ENCODE measurements at places on chromosomes 3 and 15.

DNA sequence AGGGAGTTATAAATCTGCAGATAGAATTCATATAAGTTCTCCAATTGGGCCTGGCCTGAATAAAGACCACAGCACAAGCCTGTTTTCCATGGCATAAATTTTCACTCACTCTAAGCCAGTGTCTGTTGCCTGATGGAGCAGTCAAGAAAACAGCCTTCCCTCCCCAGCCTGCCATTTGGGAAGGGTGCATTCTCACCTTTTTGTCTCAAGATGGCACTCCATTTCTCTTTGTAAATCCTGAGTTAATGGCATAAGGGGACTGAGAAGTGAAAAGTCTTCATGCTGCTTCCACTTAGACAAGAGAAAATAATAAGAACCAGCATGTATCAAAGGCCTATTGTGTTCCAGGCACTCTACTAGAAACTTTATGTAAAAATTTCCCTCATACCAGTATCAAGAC, 115.6 kb upstream of the MANF start:
- no peak for DNase-seq

GRCh38 chr15:66505430-66505811, 295 bp downstream of the ZWILCH start:
- no peak for DNase-seq

DNA sequence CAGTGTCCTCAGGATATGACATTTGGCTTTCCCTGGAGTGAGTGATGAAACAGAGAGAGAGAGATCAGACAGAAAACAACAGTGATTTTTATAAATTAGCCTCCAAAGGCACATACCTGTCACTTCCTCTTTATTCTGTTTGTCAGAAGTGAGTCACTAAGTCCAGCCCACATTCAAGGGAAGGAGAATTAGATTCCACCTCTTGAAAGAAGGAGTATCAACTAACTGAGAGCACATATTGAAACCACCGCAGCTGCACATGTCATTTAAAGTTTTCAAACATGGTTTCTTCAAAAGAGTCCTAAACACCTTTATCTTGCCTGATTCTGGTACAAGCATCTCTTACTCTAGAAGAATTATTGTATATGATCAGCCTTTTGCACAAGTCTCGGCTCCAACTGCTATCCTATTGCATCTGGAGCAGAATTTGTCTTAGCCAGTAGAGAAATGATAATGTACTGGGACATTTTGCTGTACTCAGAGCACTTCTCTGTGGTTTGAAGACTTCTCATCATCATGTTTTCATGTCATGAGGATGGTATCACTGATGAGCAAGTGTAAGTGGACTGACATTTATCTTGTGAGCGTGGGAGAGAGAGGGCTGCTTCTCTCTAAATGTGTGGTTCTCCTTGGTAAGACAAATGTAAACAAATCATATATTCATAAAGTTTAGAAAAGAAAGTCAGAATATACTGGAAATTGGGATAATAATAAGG, 338.9 kb upstream of the CFAP20DC start:
- DNase-seq: peak; percentile 44

DNA sequence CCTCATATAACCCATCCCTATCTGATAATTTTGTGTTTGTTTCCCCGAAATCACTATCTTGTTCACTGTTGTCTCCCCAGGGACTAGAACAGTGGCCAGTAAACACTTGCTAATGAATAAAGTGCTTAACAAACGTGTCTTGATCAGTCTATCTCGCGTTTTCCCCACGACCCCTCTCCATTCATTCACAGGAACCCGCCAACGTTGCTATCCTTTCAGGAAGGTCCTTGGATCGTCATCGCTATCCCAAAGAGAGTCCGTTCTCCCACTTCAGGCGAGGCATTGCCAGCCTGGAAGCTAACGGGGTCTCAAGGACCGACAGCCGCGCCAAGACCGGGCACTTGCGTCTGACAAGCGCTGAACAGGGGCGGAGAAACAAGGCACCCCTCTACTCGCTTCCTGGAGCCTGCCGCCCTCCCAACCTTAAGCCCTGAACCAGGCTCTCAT, 344 bp downstream of the LINS1 start:
- no peak for DNase-seq

DNA sequence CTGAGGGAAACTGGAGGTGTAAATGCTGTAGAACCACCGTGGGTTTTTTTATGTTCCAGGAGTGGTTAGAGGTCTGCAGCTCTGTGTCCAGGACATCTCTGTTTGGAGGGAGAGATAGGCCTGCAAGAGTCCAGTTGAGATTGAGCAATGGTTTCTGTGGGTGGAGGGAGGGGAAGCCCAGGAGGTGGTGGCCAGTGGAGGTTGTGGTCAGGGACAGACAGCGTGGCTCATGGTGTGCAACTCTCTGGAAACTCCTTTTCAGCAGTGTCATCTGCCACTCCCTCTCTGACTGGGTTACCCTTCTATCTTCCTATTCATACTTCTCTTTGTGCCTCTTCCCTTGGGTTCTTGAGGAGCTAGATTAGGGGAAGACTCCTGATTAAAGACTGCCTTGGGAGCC, 9.6 kb downstream of the XCR1 start:
- no peak for DNase-seq

GRCh38 chr15:91278951-91279350, 178.9 kb downstream of the SV2B start:
- no peak for DNase-seq

DNA sequence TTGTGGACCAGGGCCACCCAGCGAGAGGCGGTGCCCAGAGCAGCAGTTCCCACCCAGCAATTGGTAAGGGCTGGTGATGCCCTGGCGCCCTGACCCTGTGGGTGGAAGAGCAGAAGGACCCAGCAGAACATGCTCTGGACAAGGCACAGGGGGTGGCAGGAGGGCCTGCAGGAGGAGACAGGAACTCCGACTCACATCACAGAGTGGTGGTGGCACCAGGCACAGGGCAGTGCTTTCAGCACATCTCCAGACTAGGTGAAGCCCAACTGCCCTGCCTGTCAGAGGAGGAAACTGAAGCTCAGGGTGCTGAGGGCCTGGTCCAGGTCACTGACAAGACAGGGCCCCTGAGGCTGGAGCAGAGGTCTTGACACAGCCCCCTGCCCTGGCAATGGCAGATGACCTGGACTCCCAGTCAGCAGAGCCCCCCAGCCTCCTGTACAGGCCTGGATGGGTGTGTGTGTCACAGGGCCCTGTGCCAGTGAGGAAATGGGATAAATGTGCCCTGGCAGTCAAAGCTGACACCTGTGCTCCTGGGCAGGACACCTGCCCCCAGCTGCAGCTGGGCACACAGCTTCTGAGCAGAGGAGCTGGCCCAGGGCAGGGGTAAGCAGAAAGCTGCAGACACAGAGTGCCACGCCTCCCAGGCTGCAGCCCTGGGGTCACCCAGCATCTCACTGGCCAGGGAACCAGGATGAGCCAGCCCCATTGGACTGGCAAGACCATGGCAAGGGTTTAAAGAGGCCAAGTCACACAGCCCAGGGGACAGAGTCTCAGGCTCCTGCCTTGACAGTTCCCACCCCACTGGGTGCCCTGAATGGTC, 11.4 kb downstream of the KLF15 start:
- no peak for DNase-seq

DNA sequence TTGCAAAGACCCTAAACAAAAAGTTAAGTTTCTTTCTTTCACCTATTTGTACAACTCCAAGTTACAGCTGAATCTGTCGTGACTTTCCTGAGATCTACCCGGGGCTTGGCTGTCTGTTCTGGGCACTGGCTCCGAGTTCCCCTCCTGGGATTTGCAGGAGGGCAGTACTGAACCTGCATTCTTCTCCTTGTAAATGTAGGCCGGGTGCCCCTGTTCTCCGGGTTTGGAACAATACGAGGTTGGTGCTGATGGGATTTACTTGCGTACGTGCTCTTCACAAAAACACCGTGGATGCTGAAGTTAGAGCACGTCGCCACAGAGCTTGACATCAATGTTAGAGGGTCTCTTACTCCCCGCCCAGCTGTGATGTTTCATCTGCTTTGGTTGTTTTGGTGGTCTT, 48.1 kb downstream of the KLHL25 start:
- no peak for DNase-seq

- no peak for DNase-seq
Observed at GRCh38 chr3:90062016-90062415, 954.6 kb downstream of the EPHA3 start.

DNA sequence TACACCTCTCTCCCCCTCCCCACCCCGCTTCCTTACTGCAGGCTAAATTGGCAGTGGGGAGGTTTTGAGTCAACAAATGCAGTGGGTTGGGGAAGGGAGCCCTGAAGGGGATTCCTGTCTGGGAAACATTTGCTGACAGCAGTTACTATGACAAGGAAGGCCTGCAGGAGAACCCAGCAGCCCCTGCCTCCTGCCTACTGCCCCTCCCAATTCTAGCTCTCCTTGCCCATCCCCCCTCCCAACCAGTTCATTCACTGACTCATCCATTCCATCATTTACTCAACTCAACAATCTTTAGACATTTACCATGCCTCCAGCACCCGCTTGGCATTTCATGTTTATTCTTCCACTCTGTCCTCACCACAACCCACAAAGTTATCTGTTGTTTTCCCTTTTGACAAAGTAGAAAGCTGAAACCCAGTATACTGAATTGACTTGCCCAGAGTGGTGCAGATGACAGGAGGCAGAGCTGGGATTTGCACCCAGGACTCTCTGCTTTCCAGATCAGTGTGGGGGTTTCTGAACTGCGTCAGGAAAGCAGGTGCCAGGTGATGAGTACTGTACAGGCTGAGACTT, 75.0 kb downstream of the MAGEF1 start:
- peak; percentile 23 for DNase-seq

DNA sequence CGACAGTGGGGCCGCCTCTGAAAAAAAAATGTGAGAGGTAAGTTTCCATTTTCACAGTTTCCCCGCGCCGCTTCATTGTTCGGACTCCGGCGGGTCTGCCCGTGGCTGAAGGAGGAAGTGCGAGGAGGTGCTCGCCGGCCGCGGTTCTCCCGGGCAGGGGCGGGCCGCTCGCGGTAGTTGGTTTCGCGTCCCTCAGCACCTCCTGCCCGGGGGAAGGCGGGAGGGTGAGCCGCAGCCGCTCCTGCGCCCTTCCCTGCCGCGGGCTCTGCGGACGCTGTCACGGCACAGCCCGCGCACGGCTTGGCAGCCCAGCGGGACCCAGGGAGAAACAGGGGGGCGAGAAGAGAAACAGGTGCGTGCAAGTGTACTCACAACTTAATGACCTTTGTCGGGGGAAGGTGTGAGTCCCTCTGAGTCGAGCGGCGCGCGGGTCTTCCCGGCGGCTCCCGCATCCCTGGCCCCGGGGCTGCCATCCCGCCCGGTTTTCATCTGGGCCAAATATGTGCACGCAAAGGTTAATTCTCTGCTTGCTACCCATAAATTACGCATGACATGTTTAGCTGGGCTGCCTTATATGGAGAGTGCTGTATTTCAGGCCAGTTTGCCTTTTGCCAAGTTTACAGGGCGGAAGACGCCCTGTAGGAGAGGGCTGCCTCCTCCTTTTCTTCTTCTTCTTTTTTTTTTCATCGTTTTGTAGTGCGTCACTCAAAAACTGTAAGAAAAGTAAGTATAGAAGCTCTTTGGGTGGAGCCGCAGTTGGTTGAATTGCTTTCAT, 514 bp downstream of the MBNL1 start:
- DNase-seq: peak; percentile 87

GRCh38 chr3:184382326-184383032, 2.6 kb downstream of the CHRD start:
- DNase-seq: no peak

DNA sequence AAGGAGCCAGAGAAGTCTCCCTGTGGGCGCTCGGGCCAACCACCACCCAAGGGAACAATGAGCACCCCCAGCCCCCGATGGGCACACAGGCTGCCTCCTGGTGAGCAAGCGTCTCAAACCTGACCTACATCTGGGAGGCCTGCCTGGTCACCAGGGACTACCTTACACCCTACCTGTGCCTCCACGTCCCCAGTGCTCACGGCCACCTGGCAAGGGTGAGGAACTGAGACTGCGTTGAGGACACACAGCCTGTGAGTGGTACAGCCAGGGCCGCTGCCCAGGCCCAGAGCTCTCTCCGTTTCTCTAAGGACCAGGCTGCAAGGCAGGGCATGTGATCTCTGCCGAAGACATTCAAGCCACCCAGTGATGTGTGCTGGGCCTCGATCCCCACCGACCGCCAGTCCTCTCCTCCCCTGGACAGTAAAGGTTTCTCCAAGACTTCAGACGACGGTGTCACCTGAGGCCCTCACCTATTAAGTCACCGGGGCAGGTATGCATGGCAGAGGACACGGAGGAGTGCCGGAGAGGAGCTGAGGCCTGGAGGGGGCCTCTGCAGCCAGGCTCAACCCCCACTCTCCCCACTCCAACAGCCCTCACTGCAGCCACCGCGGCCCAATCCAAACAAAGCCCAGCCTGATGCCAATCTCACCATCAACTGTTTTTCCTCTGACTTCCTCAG, 2.8 kb downstream of the GOLGA8A start:
- DNase-seq: no peak

- DNase-seq: no peak
Observed at GRCh38 chr15:96703091-96703490, 372.6 kb downstream of the NR2F2 start.

- DNase-seq: no peak
Observed at GRCh38 chr15:23566651-23567050, 1.2 kb downstream of the MKRN3 start.

DNA sequence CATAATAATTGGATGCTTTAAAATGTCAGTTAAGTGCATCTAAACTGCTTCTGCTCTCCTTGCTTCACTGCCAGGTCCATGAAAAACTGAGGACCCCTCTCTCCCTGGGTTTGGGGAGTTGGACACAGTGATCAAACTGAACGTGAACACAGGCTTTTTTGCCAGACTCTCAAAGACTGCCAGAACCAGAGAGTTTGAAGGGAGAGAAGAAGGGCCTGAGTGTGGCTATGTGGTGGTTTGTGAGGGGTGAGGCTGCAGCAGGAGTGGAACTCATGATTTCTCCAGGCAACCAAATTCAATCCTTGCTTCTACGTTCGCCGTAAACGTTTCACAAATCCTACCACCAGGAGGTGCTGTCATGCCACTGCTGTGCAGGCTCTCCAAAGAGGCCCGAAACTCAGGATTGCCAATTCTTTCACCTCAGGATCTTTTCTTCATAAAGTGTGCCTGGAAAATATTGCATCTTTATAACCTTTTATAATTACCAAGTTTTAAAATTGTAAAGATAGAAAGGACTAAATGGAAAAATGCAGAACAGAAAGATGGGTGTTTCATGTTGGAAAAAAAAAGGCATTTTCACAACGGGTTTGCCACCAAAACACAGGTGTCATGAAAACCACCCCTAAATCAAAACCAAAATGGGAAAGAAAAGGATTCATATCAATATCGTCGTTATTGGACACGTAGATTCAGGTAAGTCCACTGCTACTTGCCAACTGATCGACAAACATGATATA, 19.7 kb downstream of the TM4SF4 start:
- peak; percentile 27 for DNase-seq

GRCh38 chr15:99590913-99591646, 25.3 kb downstream of the MEF2A start:
- DNase-seq: no peak

- DNase-seq: no peak
Observed at GRCh38 chr15:85149465-85150129, 167.9 kb downstream of the PDE8A start.

All from CD4-positive, alpha-beta T cell treated with Interleukin-4 for 4 hours (primary cell).